ENCODE measurements at places on chromosomes 4 and X.

GRCh38 chr4:110472583-110473329, 3.2 kb upstream of the ENPEP start:
- no peak for DNase-seq

DNA sequence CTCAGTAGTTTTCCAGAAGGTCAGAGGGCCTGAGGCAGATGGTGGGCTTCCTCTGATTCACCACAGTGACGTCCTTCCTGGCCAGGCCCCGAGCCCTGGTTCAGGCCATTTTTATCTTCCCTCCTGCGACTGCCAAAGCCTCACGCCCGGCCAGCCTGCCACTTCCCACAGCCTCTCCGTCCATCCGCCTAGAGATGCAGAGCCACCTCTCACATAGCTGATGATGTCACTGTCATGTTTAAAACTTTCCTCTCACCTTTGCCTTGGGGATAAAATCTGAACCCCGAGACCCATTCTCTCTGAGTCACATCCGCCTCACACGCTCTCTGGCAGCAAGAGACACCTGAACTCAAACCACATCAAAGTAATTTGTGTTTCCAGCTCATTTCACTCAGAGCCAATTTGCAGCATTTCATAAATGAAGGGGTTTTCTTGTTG, 175.3 kb downstream of the QDPR start:
- DNase-seq = peak; percentile 27

DNA sequence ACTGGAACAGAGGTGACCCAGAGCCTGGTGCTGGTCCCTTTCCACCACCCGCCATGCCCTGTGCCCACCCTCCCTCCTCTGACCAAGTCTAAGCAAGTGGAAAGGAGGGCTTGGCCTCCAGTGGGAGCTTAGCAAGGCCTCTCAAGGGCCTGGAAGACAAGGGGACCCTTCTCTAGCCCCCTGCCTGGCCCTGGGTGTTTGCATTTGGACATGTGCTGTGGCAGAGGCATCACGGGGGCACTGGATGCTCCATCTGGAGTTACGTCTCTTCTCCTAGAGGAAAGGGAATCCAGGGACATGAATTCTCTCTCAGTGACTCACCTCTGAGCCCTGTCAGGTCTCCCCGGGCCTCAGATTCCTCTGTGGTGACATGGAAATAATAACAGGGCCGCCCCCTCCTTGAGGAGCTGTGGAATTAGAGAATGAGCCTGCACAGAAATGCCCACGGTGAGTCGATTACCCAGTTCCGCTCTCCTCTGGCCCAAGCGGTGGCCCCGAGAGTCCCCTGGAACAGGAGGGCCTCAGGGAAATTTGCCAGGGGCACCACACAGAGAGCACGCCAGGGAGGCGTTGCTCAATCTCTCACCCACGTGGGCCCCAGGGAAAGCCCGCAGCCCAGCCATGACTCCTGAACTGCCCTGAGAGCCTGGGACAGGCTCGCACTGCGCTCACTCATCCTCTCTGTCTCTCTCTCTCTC, 189.6 kb downstream of the BCOR start:
- DNase-seq = no peak

DNA sequence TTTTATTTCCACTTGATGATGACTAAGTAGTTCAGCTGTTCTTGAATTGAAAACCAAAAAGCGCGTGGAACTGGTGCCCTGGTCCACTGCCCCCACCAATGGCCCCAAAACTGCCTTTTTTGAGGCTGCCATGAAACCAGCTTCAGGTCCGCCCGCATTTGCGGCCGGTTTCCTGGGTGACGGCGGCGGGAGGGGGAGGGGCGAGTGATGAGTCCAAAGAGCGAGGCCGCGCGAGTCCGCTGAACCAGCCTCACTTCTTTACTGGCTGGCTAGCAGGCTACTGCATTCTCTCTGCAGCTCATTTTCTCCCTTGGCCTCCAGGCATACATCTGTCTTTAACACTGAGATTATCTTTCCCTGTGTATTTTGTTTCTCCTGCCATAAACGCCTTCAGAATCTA, 72.9 kb upstream of the FABP2 start:
- no peak for DNase-seq

GRCh38 chrX:11462648-11463047, 169.4 kb downstream of the AMELX start:
- DNase-seq = no peak

GRCh38 chr4:20464381-20464780, 212.7 kb downstream of the SLIT2 start:
- DNase-seq = no peak

DNA sequence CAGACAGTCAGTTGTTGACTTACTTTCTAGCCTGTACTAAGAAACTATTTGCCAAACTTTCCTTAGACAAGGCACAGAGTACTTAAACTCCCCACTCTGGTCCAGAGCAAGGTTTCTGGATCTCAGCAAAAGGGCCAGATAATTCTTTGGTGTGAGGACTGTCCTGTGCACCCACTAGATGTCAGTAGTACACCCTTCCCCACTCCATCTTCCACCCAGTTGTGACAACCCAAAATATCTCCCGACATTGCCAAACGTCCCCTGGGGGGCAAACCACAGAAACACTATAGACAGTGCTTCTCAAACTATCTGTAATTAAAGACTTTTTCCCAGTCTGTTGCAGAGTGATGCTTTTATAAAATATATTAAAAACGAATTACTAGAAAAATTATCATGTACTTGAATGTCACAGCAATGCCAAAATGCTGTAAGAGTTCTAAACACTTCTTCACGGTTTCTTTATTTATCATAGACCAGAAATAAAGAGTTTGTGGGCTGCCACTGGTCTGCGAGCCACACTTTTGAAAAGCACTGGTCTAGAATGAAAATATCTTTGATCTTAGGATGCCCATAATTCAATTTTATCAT, 203.5 kb downstream of the PRDM5 start:
- DNase-seq = no peak

GRCh38 chr4:113699772-113700171, 61.8 kb downstream of the CAMK2D start:
- DNase-seq = no peak

- DNase-seq = no peak
Observed at GRCh38 chrX:41045960-41046567, 39.2 kb upstream of the USP9X start.

DNA sequence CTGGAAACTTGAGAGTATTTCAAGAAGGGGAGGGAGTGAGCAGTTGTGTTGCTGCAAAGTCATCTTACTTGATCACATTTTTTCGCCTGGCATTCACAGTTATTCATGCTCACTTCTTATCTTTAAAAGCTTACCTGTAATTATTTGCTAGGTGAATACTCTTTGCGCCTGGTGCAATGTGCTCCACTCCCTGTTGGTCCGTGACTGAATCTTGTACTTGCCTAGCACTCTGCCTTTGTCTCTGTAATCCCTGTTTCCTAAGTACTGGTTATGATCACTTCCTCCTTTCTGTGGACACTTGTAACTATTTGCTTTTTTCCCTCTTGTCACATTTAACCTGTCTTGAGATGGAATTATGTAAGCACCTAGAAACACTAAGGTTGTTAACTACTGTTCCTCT, 5.8 kb downstream of the BMP2K start:
- DNase-seq = no peak

GRCh38 chr4:97359826-97360225, 783.5 kb downstream of the STPG2 start:
- no peak for DNase-seq

GRCh38 chr4:10898072-10898471, 213.5 kb upstream of the CLNK start:
- no peak for DNase-seq

DNA sequence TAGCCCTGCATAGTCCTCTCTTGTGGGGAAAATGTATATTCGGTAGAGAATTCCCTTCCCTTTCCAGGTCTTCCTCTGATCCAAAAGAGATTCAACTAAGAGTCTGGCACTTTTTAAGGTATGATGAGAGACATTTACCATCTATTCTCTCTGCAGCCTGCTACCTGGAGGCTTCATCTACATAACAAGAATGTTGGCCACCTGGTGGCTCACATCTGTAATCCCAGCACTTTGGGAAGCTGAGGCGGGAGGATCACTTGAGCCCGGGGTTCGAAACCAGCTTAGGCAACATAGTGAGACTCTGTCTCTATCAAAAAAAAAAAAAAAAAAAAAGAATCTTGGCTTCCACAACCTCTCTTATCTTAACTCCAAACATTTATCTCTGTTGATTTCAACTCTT, 40.4 kb upstream of the NOCT start:
- DNase-seq = no peak

GRCh38 chr4:173181848-173182247, 13.2 kb downstream of the GALNT7 start:
- DNase-seq = no peak

DNA sequence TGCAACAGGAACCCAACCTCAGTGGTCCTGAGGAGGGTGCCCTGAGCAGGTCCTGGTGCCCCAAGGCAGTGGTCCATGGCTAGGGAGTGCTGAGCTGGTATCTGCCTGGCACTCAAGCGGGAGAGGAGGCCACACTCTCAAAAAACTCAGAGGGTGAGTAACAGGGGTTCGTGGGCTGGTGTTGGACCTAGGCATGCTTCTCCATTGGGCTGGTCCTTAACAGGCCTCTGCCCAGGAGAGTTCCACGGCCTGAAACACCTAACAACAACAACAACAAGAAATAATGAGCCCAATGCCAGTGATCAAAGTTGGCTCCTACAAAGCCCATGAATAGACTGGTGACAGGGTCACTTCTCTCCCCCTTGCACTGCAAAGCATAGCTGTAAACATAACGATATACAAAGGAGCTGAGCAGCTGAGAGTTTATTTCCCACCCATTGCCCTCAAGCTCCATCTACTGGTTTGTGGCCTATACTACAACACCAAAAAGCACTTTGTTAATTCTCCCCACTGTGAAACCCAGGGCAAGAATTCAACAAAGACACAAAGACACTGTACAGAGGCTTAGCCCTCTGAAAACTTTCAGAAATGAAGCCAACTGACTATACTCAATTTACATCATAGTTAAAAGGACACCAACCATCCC, 736.1 kb upstream of the ADGRL3 start:
- no peak for DNase-seq

GRCh38 chr4:112361181-112361791, 64.1 kb downstream of the ALPK1 start:
- no peak for DNase-seq

DNA sequence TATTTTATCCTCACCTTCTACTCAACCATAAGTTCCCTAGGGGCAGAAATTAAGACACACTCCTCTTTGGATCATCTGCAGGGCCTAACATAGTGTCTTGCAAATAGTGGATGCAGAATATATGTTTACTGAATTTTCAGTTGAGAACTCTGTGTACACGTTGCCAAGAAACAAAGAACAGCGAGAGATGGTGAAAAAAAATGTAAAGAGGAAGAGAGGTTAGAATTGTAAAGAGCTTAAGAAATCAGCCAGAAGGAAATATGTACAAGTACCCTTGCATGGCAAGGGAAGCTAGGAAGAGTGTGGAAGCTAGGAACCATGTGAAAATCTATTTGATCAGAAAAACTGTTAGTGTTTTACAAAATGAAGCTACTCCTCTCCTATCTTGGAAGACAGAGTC, 431.0 kb downstream of the SMARCA1 start:
- DNase-seq = no peak

GRCh38 chrX:102129473-102129872, 4.0 kb downstream of the TCEAL2 start:
- DNase-seq = no peak

DNA sequence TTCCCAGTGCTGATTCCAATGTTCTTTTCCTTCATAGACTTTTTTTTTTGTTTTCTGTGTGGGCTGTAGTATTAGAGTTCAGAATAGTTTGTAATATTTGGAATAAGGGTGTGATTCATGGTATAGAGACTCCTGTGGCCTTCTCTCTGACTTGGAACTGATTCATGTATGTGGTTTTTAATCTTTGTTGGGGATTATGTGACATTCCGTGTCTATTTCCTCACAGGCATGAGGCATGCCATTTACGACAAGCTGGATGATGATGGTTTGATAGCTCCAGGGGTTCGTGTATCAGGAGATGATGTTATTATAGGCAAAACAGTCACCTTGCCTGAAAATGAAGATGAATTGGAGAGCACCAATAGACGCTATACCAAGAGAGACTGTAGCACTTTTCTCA, 44.4 kb downstream of the POLR2B start:
- no peak for DNase-seq

GRCh38 chr4:146252969-146253611, 38.8 kb downstream of the REELD1 start:
- DNase-seq = no peak

- no peak for DNase-seq
Observed at GRCh38 chrX:2192584-2193272, 308.0 kb downstream of the DHRSX start.

DNA sequence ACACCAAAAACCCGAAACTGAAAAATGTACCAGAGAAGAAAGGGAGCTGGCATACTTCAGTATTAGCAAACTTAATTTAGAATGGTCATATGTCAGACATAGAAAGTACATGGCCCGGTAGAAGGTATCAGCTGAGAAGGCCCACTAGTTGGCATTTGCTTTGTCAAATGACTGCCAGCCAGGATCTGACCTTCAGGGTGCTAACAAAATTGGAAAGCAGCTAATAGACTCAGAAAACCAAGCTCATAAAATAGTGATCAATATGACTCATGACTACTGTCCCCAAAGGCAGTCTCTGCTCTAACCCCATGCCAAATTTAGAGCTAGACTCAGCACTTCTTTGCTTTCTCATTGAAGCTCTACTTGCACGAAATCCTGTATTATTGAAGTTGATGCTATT, 342.7 kb downstream of the PDGFC start:
- no peak for DNase-seq

GRCh38 chrX:48278958-48279357, 23.8 kb downstream of the SSX1 start:
- no peak for DNase-seq

DNA sequence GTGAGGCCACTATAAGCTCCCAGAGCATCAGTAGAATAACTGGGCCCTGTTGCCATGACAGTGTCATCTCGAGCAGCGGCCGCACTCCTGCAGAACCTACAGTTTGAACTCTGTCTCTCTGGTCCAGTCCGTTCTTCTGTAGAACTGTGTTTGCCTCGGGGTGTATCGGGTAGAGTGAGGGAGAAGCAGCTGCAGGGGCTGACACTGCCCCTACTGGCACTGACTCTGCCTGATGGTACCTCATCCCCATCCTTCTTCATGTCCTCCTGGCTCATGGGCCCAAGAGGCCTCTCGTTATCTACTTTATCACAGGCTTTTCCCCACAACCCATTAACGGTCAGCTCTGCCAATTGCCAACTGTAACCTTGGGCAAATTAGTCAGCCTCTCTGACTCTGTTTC, 96.5 kb downstream of the NPNT start:
- no peak for DNase-seq

DNA sequence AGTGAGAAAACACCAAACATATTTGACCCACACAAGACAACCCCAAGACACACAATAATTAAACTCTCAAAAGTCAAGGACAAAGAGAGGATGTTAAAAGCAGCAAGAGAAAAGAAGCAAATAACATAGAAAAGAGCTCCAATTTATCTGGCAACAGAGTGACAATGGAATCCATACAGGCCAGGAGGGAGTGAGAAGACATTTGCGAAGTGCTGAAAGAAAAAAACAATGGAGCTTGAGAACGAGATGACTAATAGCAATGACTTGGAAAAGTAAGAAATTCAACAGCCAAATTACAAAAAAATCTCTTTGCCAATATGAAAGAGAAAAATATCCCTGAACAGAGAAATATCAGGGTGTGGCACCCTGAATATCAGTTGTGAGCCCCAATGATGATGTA, 61.6 kb downstream of the MAD2L1 start:
- no peak for DNase-seq

All from stimulated activated CD8-positive, alpha-beta memory T cell treated with anti-CD3 and anti-CD28 coated beads, Interleukin-7, amount 100 ng/mL, for 1 hour (primary cell).